Uterine smooth muscle cell (primary cell): ENCODE measurements at places on chromosomes 5 and 9. TPM values are rescaled to one million over a fixed set of nuclear protein-coding genes. Genes with fewer than 3 reads are reported as not detected.

The HRH2 gene
- not detected in 2 replicates for total RNA-seq

The OTP gene
- under 0.01 TPM in 1 of 2 replicates, not detected in the other for total RNA-seq

The NMRK1 gene
- total RNA-seq: 17.5 and 20.6 TPM in 2 replicates

The MUSK gene
- 0.11 and 0.12 TPM in 2 replicates for total RNA-seq

The STC2 gene
- 120 and 287 TPM in 2 replicates for total RNA-seq
